Neural progenitor cell (in vitro differentiated cells): ENCODE measurements at places on chromosomes 16 and 17. TPM values are rescaled to one million over a fixed set of nuclear protein-coding genes. Genes with fewer than 3 reads are reported as not detected.

Gene C16orf96
- total RNA-seq, result 0.11 and 0.99 TPM in 2 replicates

Gene NOD2
- 0.22 TPM in 1 of 2 replicates, not detected in the other for total RNA-seq

Gene CTRB2
- not detected in 2 replicates for total RNA-seq

Gene TNFSF13
- total RNA-seq, result 0.37 TPM in 1 of 2 replicates, not detected in the other

Gene MFAP4
- total RNA-seq, result 0.22 TPM in 1 of 2 replicates, not detected in the other

Gene SLC46A1
- 2.4 TPM in 2 replicates for total RNA-seq

- H3K36me3 ChIP-seq, result no peaks in the 10 kb centered on the region
- no peak overlapping the region for H3K27ac ChIP-seq
- H3K4me1 ChIP-seq, result no peaks in the 10 kb centered on the region
Observed at GRCh38 chr17:71360301-71360700, 760.5 kb upstream of the SOX9 start.

DNA sequence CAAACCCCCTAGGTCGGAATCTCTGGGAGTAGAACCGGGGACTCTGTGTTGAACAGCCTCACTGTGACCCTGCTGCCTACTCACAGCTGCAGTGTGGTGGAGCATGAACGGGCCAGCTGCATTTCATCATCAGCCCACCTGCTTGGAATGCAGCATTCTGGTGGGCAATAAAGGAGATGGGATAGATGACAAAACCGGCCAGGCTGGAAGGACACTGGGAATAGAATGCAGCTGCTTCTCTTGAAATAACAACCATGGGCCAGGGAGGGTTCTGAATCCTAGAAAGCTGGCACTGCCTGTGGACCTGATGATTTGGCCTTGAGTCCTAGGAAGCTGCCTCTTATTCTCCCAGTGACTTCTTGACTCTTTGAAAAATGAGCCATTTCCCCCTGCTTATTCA lies 23.5 kb downstream of the CFAP97D1 start:
- no peaks in the 10 kb centered on the region for H3K36me3 ChIP-seq
- DNase-seq, result no peak
- no peak overlapping the region for H3K27ac ChIP-seq
- H3K27me3 ChIP-seq, result no peaks in the 10 kb centered on the region

DNA sequence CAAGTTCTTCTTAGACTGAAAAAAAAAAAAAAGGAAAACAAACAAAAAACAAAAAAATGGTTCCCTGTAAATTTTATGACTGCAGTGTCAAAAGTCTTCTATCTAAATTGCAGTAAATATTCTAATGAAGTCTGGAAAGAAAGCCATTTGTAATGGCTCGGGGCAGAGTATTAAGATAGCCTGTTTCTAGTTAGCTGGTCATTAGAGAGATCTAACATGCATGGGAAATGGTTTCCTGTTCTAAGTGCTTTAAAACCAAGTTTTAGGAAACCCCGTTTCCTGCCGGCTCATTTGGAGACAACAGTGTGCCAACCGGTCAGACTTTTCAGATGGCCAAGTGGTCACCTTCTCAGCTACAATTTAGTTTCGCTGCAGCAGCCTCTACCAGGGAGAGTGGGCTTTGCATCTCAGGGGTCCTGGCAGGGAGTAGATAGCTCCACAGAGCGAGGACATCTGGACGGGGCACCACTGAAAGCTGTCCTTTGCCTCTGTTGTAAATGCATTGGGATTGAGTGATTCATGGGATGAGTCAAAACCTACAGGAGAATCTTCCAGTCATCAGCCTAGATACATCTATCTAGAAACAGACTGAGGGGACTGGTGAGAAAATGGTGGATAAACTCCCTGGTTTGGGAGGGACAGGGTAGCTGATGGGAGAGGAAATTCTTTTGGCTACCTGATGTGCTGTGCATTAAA lies 473.2 kb upstream of the SALL1 start:
- no peak for DNase-seq
- peaks cover 18% of the 10 kb centered on the region for H3K27me3 ChIP-seq

DNA sequence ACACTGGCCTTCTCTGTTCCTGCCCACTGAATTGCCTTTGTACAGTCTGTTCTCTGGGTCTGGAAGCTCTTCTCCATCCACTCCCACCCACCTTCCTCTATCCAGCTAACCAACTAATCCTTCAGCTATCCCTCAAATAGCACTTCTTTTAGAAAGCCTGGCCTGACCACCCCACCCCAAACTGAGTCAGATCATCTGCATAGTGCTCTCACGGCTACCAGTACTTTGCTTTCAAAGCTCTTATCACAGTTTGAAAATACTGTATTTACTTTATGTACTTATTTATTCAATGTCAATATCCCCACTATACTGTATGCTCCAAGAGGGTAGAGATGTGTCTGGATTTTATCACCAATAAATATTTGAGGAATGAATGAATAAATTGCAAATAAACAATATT lies 4.5 kb upstream of the CLDN7 start:
- no peak overlapping the region for H3K4me3 ChIP-seq
- peaks cover 14% of the 10 kb centered on the region for H3K4me1 ChIP-seq
- DNase-seq, result no peak
- no peak overlapping the region for H3K27ac ChIP-seq
- peaks cover 28% of the 10 kb centered on the region for H3K27me3 ChIP-seq

- peaks cover 22% of the 10 kb centered on the region for H3K4me1 ChIP-seq
- H3K36me3 ChIP-seq, result no peaks in the 10 kb centered on the region
- no peak for DNase-seq
- H3K27ac ChIP-seq, result peak overlapping the region; percentile 89
- no peaks in the 10 kb centered on the region for H3K27me3 ChIP-seq
Observed at GRCh38 chr17:62617894-62618472, 9.5 kb upstream of the MRC2 start.

DNA sequence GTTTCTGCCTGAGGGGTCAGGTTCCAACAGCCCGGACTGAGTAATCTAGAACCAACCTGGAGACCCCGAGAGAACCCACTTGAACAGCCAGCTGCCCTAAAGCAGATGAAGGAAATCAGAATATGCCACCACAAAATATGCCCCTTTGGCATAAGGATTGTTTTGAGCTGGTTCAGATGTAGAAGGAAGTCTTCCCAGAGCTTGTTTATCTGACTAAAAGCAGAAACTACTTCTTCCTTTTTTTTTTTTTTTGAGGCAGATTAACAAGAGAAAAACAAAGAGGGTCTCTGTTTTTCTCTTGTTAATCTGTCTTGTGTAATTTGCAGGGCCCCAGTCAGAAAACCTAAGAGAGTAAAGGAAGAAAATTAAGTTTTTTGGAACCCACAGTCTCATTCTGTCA lies 53.0 kb downstream of the PECAM1 start:
- no peaks in the 10 kb centered on the region for H3K36me3 ChIP-seq
- no peak overlapping the region for H3K4me3 ChIP-seq
- peaks cover 12% of the 10 kb centered on the region for H3K4me1 ChIP-seq

- H3K4me1 ChIP-seq, result peaks cover 8% of the 10 kb centered on the region
- H3K4me3 ChIP-seq, result no peak overlapping the region
- no peak overlapping the region for H3K27ac ChIP-seq
- DNase-seq, result peak; percentile 32
- no peaks in the 10 kb centered on the region for H3K36me3 ChIP-seq
Observed at GRCh38 chr16:87675111-87675719, 72.9 kb downstream of the JPH3 start.

GRCh38 chr17:58207451-58207850 lies 11.6 kb downstream of the MKS1 start:
- no peaks in the 10 kb centered on the region for H3K4me1 ChIP-seq
- no peak for DNase-seq
- no peak overlapping the region for H3K27ac ChIP-seq

- H3K27ac ChIP-seq, result no peak overlapping the region
- no peaks in the 10 kb centered on the region for H3K36me3 ChIP-seq
- no peaks in the 10 kb centered on the region for H3K4me1 ChIP-seq
Observed at GRCh38 chr17:2926019-2926650, 129.9 kb downstream of the RAP1GAP2 start.

GRCh38 chr17:79833744-79834564 lies 5.3 kb downstream of the CBX4 start:
- no peaks in the 10 kb centered on the region for H3K36me3 ChIP-seq
- H3K4me3 ChIP-seq, result no peak overlapping the region
- H3K27ac ChIP-seq, result no peak overlapping the region
- DNase-seq, result peak; percentile 58
